CD4-positive, alpha-beta T cell treated with Interleukin-17A for 4 hours (primary cell): ENCODE measurements at places on chromosomes 2 and 18.
A peak's percentile ranks its signal among the peaks of the same experiment; 100 is the strongest.

- no peak for DNase-seq
These were observed 440.5 kb downstream of the SETBP1 start for GRCh38 chr18:45121146-45121545.

GRCh38 chr2:128603411-128603924, 284.8 kb upstream of the HS6ST1 start:
- DNase-seq: no peak

DNA sequence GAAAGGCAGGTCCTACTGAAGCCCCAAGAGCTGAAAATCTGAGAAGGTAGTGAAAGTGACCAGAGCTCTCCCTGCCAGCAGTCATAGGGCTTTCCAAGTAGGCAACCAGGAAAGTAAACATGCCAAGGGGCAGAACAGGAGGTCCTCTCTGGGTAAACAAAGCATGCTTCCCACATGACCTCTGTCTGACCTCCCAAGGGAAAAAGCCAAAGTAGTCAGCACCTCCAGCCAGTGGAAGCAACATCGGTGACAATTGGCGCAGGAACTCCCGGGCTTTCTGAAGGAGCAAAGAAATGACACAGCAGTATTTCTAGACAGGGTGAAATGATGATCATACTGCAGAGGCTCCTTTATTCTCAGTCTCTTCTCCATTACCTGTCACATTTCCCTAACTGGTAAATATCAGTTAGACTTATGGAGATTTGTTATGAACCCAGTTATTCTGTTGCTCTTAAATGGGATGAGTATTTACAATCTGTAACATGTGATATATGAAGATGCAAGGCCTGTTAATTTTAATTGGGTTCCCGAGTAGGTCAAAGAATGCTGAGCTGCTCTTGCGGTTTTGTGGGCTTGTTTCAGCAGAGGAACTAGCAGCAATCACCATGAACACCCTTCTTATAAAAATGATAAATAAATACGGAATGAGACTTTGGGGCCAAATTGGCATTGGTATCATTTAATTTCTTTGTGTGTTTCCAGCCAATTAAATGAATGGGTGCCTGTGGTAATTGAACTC, 321.0 kb downstream of the RND3 start:
- DNase-seq: no peak

GRCh38 chr2:12106440-12107080, 360.1 kb downstream of the LPIN1 start:
- DNase-seq: no peak

DNA sequence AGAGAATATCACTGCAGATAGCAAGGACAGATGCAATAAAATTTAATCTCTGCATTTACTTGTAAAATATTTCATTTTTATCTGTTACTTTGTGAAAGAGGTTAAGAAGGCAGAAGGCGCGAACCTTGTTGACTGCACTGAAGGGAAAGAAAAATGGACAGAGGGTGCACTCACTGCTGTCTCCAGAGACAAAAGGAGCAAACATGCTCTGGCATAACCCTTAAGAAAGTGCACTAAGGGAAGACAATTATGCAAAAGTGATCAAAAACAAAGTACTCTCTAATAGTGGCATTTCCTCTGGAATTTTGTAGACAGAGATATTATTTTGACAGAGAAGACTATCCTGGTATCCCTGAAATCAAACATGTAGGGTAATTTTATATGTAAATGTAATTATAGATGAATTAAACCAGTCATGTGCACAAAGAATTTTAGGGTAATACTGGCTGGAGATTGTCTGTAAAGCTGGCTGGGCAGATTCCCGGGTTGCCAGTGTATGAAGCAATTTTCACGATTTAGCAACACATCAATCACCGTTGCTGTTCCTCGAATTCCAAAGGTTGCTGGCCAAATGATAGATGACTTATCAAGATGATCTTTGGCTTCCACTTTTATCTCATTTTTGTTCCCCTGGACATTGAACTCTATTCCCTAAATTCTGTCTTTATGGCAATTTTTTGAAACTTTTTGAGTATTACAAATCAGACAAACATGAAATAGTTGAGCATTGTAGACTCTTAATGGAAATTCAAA, 1176.9 kb downstream of the SUCLG1 start:
- no peak for DNase-seq

- no peak for DNase-seq
These were observed 65.8 kb downstream of the TNS1 start for GRCh38 chr2:217936952-217937351.

DNA sequence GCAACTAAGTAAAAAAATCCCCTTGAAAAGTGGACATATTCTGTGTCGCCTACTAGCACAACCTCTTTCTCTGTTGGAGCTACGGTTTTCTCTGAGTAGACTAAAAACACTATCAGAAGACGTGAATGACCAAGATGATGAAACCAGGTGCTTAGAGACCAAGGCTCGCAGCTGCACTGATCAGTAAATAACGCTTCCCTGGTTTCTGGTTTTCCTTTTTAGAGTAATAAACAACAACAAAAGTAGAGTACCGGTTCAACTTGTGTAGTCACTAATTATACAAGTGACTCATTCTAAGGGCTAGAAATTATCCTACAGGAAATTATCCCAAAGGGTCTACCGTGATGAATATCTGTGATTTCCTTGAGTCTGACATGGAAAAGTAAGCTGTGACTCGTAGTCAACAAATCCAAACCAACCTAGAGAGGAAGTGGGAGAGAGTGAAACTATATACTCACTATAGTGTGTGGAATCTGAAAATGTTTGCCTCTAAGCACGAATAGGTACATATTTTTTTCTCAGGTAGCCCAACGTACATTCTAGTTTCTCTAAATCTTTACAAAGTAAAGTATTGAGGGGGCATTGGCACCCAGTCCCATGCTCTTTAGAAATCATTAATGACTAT, 17.8 kb downstream of the RASGRP3 start:
- DNase-seq: no peak

GRCh38 chr2:16079637-16080036, 139.3 kb downstream of the MYCN start:
- DNase-seq: no peak

DNA sequence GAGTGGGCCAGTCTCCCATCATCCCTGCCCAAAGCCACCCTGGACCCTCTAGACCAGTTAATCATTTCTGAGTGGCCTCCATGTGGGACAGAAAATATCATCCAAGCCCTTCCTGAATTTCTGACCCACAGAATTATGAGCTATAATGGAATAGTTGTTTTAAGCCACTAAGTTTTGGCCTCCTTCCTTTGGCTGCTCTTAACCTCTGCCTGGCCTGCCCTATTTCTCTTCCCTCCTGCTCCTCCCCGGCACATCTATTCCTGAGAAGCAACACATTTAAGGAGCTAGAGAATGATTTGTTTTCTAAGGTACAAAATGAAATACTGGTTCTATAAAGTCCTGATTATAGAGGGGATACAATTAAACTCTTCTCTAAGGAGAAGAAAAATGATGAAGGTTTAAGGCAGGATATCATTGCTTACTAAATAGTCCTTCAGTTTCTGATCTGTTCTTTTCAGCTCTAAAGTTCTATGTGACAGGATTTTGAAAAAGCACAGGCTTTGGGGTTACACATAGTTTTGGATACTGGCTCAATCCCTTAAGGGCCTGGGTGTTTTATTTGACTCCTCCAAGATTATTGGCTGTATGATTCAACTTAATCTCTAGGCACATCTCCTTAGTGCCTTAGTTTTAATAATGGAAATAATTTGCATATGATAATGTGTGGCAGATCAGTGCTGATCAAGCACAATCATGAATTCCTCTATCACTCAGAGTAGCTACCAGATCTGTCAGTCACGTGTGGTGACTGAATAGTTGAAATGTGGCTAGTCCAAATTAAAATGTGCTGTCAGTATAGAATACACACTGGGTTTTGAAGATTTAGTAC, 240.3 kb downstream of the VAPA start:
- no peak for DNase-seq

- DNase-seq: no peak
These were observed 192.9 kb downstream of the HAUS1 start for GRCh38 chr18:46297124-46297523.

- peak; percentile 52 for DNase-seq
These were observed 31.0 kb downstream of the RNF125 start for GRCh38 chr18:32049393-32050171.

DNA sequence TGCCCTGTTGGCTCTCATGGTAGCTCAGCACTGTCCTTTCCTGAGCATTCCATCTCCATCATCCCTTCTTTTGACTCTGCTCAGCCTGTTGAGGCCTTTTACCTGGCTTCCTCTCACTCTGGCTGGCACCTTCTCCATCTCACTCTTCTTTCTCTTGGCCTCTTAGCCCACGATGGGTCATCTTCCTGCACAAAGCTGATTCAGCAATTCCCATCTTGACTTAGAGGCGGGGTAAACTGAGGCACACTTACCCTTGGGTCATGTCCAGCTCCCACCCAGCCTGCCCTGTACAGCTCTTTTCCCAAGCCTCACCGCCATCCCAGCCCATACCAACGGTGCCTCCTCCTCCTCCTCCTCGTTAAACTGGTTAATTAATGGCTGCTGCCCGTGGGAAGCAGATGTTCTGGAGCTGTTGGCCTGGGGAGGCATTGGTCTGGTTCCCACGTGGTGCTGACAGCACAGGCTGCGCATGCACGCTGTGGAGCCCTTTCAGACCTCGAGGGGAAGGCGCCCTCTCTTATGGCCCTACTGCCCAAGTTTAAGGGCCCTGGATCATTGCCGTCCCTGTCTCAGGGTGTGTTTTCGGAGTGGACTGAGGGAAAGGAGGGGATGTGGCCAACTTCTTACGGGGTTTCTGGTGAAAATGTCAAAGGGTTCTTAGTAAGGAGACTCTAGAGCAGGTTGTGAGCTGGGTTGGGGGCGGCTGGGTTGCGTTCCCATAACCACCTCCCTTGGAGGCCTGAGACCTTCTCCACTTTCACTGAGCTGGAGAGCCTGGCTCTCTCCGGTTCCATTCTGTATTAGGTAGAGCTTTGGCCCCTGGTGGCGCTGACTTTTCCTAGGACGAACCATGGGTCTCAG, 10.9 kb downstream of the WNT10A start:
- no peak for DNase-seq

DNA sequence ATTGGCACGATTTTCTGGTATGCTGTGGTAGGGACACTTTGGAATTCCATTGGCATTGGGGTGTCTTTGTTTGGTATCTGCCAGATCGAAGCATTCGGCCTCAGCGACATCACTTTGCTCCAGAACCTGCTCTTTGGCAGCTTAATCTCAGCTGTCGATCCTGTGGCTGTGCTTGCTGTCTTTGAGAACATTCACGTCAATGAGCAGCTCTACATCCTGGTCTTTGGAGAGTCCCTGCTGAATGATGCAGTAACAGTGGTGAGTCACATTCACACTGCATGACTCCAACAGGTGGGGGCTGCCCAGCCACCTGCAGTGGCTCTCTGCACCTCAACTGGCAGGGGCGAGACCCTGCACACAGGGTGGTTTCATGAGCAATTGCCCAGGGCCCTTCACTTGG, 38.4 kb downstream of the SLC9A2 start:
- no peak for DNase-seq

- DNase-seq: no peak
These were observed 77.0 kb upstream of the PID1 start for GRCh38 chr2:229348128-229348527.

DNA sequence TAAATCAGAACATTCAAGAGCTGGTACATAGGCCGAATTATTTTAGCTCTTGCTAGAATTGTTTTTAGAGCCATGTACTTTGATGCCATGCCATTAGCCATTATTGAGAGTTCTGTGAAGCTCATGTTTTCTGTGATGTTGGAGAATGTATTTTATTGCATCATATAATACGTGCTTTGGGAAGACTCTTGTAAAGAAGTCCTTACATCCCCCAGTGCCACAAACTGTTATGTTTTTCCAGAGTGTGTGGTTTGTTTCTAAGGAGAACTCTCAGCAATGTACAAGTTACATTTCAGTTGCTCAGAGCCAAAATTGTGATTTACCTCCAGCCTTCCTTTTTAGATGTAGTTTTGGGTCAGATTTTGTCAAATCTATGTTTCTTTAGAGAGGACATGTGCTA, 148.6 kb downstream of the HAUS1 start:
- DNase-seq: no peak

- no peak for DNase-seq
These were observed 34.6 kb upstream of the B3GNT7 start for GRCh38 chr2:231360881-231361371.

GRCh38 chr2:35501076-35501475, 854.5 kb upstream of the CRIM1 start:
- no peak for DNase-seq

DNA sequence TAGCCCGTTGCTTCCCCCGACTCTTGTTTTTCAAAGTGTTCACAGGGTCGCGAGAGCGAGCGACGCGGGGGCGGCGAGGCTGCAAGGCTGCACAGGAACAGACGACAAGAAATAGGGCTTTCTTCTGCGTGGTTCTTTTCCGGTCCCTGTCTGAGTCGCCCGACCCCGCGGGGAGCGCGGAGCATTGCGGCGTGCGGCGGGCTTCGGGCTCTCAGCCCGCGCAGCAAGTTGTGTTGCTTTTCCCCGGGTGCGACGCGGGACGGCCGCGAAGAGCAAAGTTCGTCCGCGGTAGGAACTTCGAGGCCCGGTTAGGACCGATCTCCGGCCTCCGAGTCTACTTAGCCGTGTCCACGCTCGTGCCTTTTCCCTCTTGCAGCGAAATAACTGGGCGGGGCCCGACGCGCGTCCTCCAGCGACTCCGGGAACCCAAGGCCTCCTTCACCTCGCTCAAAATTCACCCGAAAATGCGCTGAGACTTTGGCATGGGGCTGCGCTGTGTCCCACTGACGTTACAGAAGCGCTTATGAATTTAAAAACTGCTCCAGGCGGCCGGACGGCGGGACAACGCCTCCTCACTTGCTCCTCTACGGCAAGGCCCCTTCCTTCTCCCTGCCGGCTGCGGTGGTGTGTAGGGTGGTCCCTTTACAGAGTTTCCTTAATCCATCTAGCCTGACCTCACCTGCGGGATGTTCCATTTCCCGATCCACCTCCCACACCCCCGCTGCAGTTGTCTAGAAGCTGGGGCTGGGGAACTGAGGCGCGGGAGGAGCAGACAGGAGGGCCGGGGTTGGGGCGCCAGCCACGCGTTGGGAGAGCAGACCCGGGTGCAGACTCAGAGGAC, 1.5 kb upstream of the BCL2L11 start:
- peak; percentile 45 for DNase-seq

- no peak for DNase-seq
These were observed 117.5 kb downstream of the ACTR3 start for GRCh38 chr2:114007436-114007835.

DNA sequence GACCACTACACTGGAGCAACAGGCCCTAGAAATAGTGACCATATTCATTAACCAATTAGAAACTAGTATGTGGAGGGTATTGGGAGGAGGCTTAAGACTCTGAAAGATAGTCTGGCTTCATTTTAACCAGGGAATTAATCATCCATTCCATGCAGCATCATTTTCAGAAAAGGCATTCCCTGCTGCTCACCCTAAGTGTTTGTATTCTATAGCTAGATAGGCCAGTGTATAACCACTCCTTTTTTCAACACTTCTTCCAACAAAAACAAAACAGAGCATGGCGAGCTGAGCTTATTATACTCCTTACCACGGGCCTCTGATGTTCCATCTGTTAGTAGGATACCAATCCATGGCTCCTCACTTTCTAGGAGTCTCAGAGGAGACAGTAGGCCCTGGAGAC, 112.0 kb upstream of the PKDCC start:
- no peak for DNase-seq

- DNase-seq: no peak
These were observed 9.4 kb downstream of the CRACDL start for GRCh38 chr2:98926601-98927000.

GRCh38 chr2:198042189-198042588, 237.8 kb downstream of the PLCL1 start:
- DNase-seq: no peak

- DNase-seq: peak; percentile 88
These were observed 8.4 kb upstream of the MGAT5 start for GRCh38 chr2:134245340-134245984.
